Mesothelial cell of epicardium (in vitro differentiated cells): ENCODE measurements at places on chromosomes 3 and 15. TPM values are rescaled to one million over a fixed set of nuclear protein-coding genes. Genes with fewer than 3 reads are reported as not detected.

DNA sequence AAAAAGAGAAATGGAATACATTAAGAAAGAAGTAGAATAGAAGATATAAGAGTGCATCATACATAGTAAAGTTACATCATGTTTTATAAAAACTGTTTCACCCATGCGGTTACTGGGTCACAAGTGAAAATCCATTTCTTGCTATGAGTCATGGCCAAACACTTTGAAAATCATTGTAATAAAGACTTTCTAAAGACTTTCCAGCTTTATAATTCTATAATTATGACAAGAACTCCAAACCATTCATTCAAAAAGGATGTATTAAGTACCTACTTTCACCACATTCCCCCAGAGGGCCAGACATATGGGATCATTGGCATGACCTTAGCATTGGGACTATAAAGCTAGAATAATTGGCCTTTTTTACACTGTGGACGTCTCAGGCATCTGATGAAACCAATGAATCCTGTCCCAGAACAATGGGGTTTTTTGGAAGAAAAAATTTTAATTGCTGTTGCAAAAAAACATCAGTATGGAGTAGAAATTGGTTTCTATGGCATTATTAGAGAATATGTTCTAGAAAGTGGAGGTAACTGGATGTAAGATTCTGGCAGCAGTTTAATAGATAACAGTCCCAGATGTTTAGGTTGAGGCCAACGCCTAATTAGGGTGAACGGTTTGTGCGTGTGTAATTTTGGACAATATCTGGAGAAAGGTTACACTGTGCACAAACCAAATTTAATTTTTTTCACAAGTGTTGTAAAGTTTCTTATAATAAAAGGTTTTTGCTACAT lies 3.3 kb upstream of the SKIC8 start:
- no peak for DNase-seq

GRCh38 chr3:146594843-146595482 lies 10.2 kb downstream of the PLSCR5 start:
- DNase-seq: no peak

- no peak for DNase-seq
Measured at GRCh38 chr15:65937476-65937875, 68.2 kb downstream of the RAB11A start.

DNA sequence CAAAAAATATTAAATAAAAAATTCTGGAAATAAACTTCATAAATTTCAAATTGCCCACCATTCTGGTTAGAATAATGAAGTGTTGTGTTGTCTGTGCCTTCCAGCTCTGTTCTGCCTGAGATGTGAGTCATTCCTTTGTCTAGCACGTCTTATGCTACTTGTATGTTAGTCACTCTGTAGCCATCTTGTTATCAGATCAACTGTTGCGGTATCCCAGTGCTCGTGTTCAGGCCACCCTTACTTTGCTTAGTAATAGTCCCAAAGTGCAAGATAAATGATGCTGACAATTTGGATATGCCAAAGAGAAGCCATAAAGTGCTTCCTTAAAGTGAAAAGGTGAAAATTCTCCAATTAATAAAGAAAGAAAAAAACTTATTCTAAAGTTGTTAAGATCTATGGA lies 527.5 kb downstream of the NAALADL2 start:
- no peak for DNase-seq

DNA sequence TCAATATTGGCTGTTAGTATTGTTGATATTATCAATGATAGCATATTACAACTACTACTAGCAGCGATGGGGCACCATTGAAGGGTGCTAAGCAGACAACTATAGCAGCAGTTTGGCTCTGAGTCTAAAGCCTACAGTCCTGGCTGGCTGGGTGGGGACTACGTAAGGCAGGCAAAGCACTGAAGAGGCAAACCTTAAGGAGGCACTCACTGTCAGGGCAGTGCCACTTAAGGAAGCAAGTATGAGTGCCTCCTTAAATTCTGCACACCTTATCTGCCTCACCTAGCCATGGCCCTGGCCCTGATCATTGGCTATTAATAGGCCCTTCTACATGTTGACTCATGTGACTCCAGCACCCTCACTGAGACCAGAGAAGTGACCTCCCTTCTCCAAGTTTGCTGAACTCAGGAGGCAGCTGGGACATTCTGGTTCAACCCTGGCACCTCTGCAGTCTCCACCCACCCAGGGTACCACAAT lies 20.6 kb downstream of the CDCP1 start:
- DNase-seq: no peak

DNA sequence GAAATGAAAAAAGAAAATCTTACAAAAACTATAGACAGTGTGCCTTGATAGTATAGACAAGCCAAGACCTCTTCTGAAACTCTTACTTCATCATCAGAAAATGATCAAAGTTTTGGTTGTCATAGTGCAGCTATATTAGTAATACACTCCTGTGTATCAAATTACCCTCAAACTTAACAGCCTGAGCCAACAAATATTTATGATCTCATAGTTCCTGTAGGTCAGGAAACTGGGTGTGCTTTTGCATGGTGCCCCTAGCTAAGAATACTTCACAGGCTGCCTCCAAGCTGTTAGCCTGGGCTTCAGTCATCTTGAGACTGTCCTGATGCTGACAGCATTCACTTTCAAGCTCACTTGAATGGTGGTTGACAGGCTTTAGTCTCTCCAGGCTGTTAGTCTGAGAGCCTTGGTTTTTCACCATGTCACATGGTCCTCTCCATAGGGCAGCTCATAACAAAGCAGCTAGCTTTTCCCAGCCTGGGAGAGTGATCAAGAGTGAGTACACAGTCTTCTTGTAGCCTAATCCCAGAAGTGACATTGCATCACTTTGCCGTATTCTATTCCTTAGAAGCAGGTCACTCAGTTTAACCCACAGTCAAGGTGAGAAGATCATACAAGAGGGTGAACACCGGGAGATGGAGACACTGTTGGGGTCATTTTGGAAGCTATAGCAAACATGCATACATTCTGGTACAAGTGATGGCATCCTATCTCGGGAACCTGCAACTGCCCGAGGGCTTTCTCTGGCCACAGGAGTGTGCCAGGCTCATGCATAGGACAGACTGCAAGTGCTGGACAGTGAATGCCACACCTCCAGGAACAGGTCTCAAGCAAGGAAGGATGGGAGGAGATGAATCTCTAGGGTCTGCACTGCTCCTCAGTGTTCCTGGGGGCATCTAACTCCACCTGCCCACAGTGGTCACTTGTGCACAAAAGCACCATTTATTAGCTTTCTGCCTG lies 173.4 kb upstream of the CADPS start:
- DNase-seq: no peak

- no peak for DNase-seq
Measured at GRCh38 chr3:136690599-136690998, 61.6 kb downstream of the STAG1 start.

GRCh38 chr15:68080783-68081182 lies 26.7 kb downstream of the PIAS1 start:
- no peak for DNase-seq

DNA sequence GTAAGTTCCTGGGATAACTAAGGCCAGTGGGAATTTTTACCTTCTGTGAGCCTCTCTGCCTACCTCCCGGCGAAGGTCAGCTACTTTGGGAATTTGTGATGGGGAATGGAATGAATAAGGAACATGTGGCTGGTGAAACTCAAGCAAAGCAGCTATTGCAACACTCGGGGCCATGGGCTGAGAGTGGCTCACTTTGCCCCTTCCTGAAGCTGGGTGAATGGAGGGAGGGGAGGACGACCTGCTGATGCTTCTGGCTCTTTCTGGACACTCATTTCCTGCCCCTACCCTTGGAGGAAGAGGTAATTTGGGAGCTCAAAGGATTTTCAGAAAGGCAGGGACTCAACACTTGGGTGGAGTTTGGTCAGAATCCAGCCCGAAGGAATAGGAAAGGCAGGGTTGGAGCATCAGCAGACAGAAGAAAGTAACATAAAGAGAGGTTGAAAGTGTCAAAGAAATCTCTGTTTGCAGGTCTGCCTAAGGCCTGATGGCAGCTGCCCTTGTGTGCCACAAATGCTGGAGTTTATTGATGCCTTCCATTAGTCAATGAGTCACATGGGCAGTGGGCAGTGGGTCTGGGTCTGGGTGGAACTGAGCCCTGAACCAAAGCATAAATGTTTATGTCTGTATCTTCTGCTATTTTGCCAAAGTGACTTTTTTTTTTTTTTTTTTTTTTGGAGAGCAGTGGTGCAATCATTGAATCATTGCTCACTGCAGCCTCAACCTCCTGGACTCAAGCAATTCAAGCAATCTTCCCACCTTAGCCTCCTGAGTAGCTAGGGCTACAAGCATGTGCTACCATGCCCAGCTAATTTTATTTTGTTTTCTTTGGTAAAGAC lies 12.4 kb downstream of the LAMP3 start:
- no peak for DNase-seq

DNA sequence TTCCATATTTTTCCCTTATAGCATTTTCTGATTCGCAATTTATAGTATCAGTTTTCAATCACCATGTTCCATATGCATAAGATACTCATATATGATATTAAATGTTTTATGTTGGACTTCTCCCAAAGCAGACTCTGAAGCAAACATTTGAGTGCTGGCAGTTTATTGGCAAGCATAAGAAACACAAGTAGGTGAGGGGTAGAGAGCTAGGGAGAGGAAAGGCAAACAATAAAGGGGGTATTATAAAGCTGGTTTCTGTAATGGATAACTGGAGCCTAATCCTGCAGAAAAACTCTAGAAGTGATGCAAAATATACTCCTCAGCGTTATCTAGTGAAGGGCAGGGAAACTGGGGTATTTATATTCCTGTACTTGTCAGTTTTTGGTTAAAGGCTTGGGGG lies 491.5 kb upstream of the TGFBR2 start:
- no peak for DNase-seq

- DNase-seq: no peak
Measured at GRCh38 chr15:95141486-95141885, 910.1 kb downstream of the MCTP2 start.

DNA sequence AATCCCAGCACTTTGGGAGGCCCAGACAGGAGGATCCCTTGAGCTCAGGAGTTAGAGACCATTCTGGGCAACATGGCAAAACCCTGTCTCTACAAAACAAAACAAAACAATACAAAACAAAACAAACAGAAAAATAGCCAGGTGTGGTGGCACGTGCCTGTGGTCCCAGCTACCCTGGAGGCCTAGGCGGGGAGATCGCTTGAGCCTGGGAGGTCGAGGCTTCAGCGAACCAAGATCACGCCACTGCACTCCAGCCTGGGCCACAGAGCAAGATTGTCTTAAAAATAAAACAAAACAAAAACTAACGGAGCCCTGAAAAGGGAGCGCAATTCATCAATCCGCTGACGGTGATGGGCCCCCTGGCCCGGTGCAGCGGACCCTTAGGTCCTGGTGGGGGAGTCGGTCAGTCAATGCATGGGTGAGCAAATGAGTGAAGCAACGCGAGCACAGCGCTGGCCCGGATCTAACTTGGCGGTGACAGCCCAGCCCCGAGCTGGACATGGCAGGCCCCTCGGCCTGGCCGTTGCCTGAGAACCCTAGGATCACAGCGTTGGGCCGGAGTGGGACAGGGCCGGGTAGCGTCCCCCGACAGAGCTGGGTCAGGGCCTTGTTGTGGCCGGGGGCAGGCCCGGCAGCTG lies 52.4 kb upstream of the BLM start:
- DNase-seq: no peak

Gene BCHE
- total RNA-seq: 3.8 to 6.4 TPM (median 4.6 TPM) in 3 replicates

Gene EPHB3
- total RNA-seq: 98.9 to 115 TPM (median 106 TPM) in 3 replicates

Gene APOD
- 0.63 to 1.2 TPM (median 0.86 TPM) in 3 replicates for total RNA-seq

Gene PRR20G
- not detected in 3 replicates for total RNA-seq

Gene APPL1
- total RNA-seq: 38.6 to 42.0 TPM (median 41.8 TPM) in 3 replicates

Gene PLD1
- 28.2 to 29.1 TPM (median 28.5 TPM) in 3 replicates for total RNA-seq

Gene CASR
- 0.02 TPM in 2 of 3 replicates, not detected in the other for total RNA-seq

Gene SYNPR
- total RNA-seq: 3.7 to 3.8 TPM (median 3.7 TPM) in 3 replicates

Gene VEPH1
- total RNA-seq: 7.2 to 10.2 TPM (median 7.9 TPM) in 3 replicates

Gene NDUFB5
- 63.8 to 67.5 TPM (median 66.9 TPM) in 3 replicates for total RNA-seq

Gene KNL1
- total RNA-seq: 7.4 to 9.3 TPM (median 8.8 TPM) in 3 replicates
